ENCODE measurements at places on chromosomes 12 and 14. TPM values are rescaled to one million over a fixed set of nuclear protein-coding genes. Genes with fewer than 3 reads are reported as not detected.

- DNase-seq = no peak
- H3K36me3 ChIP-seq = no peaks in the 10 kb centered on the region
- no peaks in the 10 kb centered on the region for H3K27me3 ChIP-seq
- no peak overlapping the region for H3K27ac ChIP-seq
- no peak overlapping the region for H3K4me3 ChIP-seq
Observed at GRCh38 chr12:24482044-24482443, 466.9 kb downstream of the BCAT1 start.

DNA sequence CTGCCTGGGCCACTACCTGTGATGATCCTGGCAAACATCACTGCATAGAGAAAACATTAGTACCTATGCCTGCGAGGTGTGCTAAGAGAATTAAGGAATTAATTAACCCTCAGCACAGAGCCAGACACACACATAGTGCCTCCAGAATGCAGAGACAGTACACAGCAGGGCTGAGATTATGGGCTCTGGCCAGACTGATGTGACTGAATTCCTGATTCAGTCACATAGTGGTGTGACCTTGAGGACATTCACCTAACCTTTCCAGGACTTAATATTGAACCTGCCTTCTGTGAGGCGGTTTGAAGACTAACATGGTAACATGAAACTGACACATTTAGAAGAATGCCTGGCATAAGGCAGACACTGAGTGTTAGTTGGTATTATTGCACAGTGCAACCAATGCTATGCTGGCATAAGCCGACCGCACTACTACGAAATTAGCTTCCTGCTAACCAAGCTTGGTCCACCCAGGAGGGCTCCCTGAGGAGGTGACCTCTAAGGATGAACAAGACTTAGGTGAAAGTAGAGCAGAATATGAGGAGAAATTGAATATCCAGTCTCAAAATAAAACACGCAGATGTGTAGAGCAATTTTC, 32.0 kb upstream of the SELPLG start:
- peak overlapping the region; percentile 86 for H3K27ac ChIP-seq
- no peaks in the 10 kb centered on the region for H3K27me3 ChIP-seq
- H3K4me1 ChIP-seq = peaks cover 69% of the 10 kb centered on the region
- DNase-seq = no peak

DNA sequence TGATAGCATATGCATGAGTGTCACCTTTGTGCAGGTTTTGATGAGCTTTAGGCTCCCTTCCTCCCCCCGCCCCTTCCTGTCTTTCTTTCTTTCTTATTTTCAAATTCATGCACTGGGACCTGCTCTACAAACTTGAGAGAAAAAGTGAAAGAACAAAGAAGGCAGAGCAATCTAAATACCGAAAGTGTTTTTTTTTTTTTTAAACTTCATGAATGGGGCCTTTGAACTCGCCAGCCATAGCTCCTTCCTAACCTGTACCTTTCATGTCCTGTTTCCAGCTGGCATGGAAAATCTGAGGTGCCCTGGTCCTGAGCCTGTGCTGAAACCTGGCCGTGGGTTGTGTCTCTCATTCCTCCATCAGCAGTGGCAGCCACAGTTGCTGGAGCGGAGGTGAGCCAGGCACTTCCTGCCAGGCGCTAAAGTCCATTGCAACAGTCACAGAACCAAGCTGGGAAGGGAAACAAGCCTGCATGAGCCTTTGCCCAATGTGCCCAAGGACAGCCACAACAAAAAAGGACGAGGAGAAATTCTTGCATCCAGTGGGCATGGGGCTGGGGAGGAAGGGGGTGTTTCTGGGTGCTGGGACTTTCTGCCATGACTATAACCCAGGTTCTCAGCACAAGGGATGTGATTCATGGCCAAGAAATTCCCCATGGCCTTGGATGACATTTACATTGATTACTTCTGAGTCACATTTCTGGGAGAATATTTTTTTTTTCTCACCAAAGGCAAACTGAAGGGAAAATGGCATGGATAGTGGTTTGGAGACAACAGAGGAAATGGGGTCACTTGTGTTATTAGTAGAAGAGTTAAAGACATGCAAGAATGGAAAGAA, 102.7 kb downstream of the TMEM30B start:
- no peaks in the 10 kb centered on the region for H3K36me3 ChIP-seq
- no peak for DNase-seq
- H3K4me3 ChIP-seq = no peak overlapping the region
- no peaks in the 10 kb centered on the region for H3K4me1 ChIP-seq
- peaks cover 41% of the 10 kb centered on the region for H3K27me3 ChIP-seq

DNA sequence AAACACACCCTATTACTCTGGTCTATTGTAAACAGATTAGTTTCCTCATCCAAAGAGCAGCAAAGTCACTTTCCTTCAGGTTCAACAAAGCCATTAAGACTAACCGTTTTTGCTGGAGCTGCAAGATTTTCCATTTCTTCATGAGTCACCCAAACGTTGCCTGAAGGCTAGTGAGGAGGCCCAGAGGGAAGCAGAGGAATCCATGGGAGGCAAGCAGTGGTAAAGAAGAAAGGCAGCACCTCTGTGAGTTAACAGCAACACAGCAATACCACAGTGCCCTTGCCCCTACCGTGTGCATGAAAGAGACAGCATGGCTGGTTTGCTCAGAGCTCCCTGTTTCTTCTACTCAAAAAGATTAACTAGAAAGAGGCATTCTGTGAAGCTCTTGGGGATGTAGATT, 206.3 kb downstream of the ACSS3 start:
- DNase-seq = no peak
- no peaks in the 10 kb centered on the region for H3K4me1 ChIP-seq
- no peaks in the 10 kb centered on the region for H3K27me3 ChIP-seq
- no peaks in the 10 kb centered on the region for H3K36me3 ChIP-seq
- no peak overlapping the region for H3K4me3 ChIP-seq
- H3K27ac ChIP-seq = no peak overlapping the region

DNA sequence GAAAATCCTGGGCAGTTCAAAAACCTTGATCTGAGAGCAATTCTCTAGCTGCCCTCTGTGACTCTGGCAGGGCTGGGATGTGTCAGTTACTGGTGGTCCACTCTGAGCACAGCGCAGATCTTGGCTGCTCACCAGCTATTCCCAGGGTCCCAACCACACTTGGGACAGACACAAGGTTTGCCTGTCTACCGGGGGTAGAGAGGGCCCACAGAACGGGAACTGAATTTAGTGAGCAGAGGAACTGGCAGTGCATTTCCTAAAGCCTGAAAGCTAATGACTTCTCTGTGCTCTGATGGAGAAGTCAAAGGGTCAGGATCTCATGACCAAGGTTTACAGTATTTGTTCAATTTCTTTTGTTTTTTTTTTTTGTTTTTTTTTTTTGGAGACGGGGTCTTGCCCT, 2.6 kb downstream of the PDE6H start:
- H3K4me1 ChIP-seq = no peaks in the 10 kb centered on the region
- no peaks in the 10 kb centered on the region for H3K27me3 ChIP-seq
- H3K36me3 ChIP-seq = no peaks in the 10 kb centered on the region
- H3K4me3 ChIP-seq = no peak overlapping the region
- no peak for DNase-seq
- no peak overlapping the region for H3K27ac ChIP-seq

DNA sequence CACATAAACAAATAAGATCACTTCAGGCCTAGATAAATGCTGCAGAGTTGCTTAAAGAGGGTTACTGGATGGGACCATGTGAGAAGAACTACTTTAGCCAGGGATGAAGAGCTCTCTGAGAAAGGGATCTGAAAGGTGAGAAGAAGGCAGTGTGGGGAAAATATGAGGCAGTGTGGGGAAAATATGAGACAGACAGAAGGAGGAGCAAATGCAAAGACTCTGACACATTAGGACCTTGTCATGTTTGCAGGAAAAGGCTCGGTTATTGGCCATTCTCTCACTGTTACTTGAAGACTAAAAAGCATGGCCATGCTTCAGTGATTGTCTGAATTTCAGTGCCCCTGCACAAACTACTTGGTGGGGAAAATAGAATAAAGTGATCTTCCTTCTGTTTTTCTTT, 22.7 kb upstream of the TRIM9 start:
- H3K27me3 ChIP-seq = peaks cover 6% of the 10 kb centered on the region
- no peaks in the 10 kb centered on the region for H3K36me3 ChIP-seq
- no peak overlapping the region for H3K4me3 ChIP-seq
- H3K27ac ChIP-seq = no peak overlapping the region
- H3K4me1 ChIP-seq = no peaks in the 10 kb centered on the region

GRCh38 chr12:64889434-64890216, 65.2 kb downstream of the TBC1D30 start:
- H3K27ac ChIP-seq = no peak overlapping the region
- no peaks in the 10 kb centered on the region for H3K4me1 ChIP-seq
- no peaks in the 10 kb centered on the region for H3K36me3 ChIP-seq
- no peak overlapping the region for H3K4me3 ChIP-seq
- H3K27me3 ChIP-seq = peaks cover 37% of the 10 kb centered on the region
- DNase-seq = no peak

DNA sequence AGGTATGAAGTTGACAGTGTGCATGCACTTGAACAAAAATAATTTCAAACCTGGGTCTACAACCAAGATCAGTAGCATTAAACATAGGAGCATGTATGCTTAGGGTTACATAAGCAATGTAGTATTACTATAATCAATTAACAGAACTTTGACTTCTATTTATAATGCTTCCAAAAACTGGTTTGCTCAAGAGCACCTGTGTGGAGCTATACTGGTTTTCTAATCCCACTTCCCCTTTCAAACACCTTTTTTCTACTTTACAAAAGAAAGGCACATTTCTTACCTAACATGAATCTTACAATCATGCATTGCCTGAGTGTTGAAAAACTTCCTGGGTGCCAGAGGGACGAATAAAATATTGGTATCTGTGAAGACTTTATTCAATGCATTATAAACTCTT, 72.7 kb downstream of the EFCAB11 start:
- H3K36me3 ChIP-seq = no peaks in the 10 kb centered on the region
- DNase-seq = no peak
- H3K4me3 ChIP-seq = no peak overlapping the region
- H3K27me3 ChIP-seq = no peaks in the 10 kb centered on the region

- H3K4me3 ChIP-seq = no peak overlapping the region
- H3K36me3 ChIP-seq = no peaks in the 10 kb centered on the region
- no peaks in the 10 kb centered on the region for H3K27me3 ChIP-seq
- H3K4me1 ChIP-seq = peaks cover 39% of the 10 kb centered on the region
- no peak overlapping the region for H3K27ac ChIP-seq
- DNase-seq = no peak
Observed at GRCh38 chr12:104464899-104465298, 8.2 kb downstream of the CHST11 start.

GRCh38 chr12:107635139-107635538, 50.5 kb upstream of the PWP1 start:
- no peak for DNase-seq
- no peak overlapping the region for H3K4me3 ChIP-seq
- H3K4me1 ChIP-seq = no peaks in the 10 kb centered on the region

DNA sequence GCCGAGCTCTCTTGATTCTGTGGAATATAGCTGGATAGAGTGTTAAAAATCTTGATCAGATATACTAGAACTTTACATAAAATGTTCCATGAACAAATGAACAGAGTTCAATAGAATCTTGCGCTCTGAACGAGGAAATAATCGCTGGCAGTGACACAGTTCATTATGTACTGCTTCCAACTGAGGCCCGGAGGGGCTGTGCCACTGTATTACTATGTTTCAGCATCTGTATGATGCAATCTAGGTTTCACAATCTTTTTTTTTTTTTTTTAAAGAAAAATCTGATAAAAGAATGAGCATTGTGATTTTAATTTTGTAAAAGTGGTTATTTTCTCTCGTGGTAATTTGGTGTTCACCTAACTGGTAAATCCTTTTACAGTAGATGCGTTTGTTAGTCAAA, 77.2 kb downstream of the FERMT2 start:
- H3K27me3 ChIP-seq = no peaks in the 10 kb centered on the region
- no peak for DNase-seq
- H3K36me3 ChIP-seq = peaks cover 86% of the 10 kb centered on the region
- H3K4me1 ChIP-seq = peaks cover 25% of the 10 kb centered on the region
- no peak overlapping the region for H3K27ac ChIP-seq

DNA sequence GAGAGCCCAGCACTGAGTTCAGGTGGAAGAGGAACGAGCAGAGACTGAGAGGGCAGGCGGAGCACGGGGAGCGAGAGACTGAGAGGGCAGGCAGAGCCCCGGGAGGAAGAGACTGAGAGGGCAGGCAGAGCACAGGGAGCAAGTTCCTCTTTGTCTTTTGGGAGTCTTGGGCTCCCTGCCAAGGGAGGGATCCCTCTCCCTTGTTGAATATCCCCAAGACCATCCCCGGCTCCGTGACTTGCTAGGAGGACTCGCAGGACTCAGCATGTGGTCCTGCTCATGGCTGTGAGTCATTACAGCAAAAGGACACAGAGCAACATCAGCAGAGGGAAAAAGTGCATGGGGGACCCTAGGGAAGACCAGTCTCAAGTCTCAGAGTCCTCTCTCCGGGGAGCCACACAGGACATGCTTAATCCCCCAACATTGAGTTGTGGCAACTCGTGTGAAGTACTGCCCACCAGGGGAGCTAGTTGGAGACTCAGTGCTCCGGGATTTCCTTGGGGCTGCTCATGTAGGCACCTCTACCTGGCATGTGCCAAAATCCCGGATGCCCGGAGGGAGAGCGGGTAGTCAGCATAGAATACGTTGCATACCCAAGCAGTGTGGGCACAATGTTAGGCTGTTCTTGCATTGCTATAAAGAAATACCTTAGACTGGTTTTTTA, 81.0 kb downstream of the CCDC92 start:
- H3K36me3 ChIP-seq = no peaks in the 10 kb centered on the region
- H3K4me3 ChIP-seq = no peak overlapping the region
- H3K27ac ChIP-seq = no peak overlapping the region
- no peak for DNase-seq
- H3K4me1 ChIP-seq = no peaks in the 10 kb centered on the region

- H3K4me1 ChIP-seq = peaks cover 23% of the 10 kb centered on the region
- no peak overlapping the region for H3K27ac ChIP-seq
- no peak overlapping the region for H3K4me3 ChIP-seq
- DNase-seq = no peak
- H3K27me3 ChIP-seq = no peaks in the 10 kb centered on the region
- H3K36me3 ChIP-seq = no peaks in the 10 kb centered on the region
Observed at GRCh38 chr12:26266881-26267280, 71.5 kb downstream of the SSPN start.

- peaks cover 5% of the 10 kb centered on the region for H3K27me3 ChIP-seq
- no peaks in the 10 kb centered on the region for H3K36me3 ChIP-seq
- DNase-seq = no peak
- H3K4me3 ChIP-seq = no peak overlapping the region
Observed at GRCh38 chr14:77947372-77947771, 147.5 kb downstream of the ADCK1 start.

GRCh38 chr12:54624315-54625279, 10.1 kb downstream of the LACRT start:
- H3K4me1 ChIP-seq = no peaks in the 10 kb centered on the region
- H3K36me3 ChIP-seq = no peaks in the 10 kb centered on the region
- DNase-seq = no peak
- H3K27ac ChIP-seq = no peak overlapping the region

- peak; percentile 20 for DNase-seq
- no peaks in the 10 kb centered on the region for H3K27me3 ChIP-seq
- H3K4me1 ChIP-seq = peaks cover 26% of the 10 kb centered on the region
- H3K36me3 ChIP-seq = no peaks in the 10 kb centered on the region
- H3K4me3 ChIP-seq = no peak overlapping the region
Observed at GRCh38 chr14:58979325-58979724, 209.1 kb upstream of the DAAM1 start.

- H3K27me3 ChIP-seq = no peaks in the 10 kb centered on the region
- peak overlapping the region; percentile 87 for H3K27ac ChIP-seq
- no peaks in the 10 kb centered on the region for H3K36me3 ChIP-seq
- peaks cover 54% of the 10 kb centered on the region for H3K4me1 ChIP-seq
Observed at GRCh38 chr12:93786656-93787397, 109.7 kb downstream of the CRADD start.

Gene PTCSC3
- total RNA-seq = not detected

Gene NACA
- 477 TPM for total RNA-seq

Gene PSMC1
- 121 TPM for total RNA-seq

Gene CLEC2A
- not detected for total RNA-seq

Gene ERP27
- total RNA-seq = 0.14 TPM

Gene GNPTAB
- 55.2 TPM for total RNA-seq

Gene GDF3
- total RNA-seq = 0.19 TPM

Data from left ventricle myocardium inferior (tissue), 1 donor.